ENCODE measurements at places on chromosomes 6 and 20. TPM values are rescaled to one million over a fixed set of nuclear protein-coding genes. Genes with fewer than 3 reads are reported as not detected.

The TRIM31 gene
- total RNA-seq: not detected

The ZNF391 gene
- total RNA-seq: 5.5 TPM

The FAM83C gene
- not detected for total RNA-seq

The SCUBE3 gene
- 0.02 TPM for total RNA-seq

DNA sequence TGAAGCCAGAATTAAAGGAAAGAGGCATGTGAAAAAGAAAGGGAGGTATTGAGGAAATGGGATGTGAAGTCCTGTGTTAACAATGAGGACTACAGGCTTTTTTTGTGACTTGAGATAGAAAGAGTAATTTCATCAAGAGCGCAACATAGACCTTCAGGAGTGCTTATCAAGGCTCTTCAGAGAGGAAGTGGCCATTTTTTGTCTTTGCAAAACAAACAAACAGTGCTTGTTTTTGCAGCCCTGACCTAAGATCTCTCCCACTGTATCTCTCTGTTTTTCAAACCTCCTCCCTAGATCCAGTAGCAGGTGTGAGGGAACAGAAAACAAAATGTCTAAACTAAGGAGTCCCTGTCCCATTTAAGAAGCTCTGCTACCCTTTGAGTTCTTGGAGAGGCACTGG, 710.3 kb upstream of the MARCKS start:
- no peak for DNase-seq

DNA sequence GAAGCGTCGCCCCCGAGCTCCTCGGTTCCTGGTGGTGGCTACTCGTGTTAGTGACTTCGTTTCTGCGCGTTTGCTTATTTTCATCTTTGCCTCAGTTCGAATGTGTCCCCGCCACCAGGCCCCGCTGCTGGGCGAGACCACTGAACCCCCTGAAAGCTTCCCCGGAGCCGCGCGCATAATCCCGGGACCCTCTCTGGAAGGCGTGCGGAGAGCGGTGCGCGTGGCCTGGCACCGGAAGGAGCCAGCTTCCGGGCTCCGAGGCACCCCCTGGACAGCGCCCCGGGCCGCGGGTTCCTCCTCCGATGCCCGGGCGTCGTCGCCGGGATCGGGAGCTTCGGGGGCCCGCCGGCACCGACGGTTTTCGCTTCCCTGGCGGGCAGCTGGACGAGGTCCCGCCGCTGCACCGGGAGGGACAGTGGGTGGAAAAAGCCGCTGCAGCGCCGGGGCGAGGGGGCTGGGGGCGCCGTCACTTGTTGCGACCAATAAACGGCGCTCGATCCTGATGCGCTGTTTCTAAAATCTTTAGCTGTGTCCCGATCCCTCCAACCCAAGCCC, 643 bp upstream of the SLC35D3 start:
- no peak for DNase-seq

- DNase-seq: no peak
Observed at GRCh38 chr6:98653179-98653578, 181.2 kb upstream of the POU3F2 start.

- DNase-seq: no peak
Observed at GRCh38 chr6:44708208-44708607, 320.7 kb downstream of the CDC5L start.

DNA sequence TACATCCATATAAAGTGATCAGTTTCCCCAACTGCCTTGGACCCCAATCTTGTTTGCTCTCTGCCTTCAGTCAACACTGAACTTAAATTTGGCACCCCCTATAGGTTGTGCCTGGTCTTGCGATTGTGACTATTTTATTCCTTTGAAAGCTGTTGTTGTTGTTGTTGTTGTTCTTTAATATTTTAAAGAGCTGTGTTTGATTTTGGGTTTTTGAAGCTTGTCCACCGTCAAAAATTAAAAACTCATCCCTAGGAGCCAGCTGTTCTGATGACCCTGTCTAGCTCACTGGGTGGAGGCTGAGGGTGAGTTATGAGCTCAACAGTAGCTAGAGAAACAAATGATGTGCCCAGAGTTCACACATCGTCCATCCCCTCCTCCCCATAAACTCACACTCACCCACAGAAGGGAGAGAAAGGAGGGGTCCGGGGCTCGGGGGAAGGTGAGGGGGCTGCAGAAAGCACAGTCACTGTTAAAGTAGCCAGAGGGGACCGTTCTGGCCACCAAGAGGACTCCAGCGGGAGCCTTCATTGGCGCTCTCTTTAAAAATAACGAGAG, 4.0 kb downstream of the SIM1 start:
- DNase-seq: no peak

DNA sequence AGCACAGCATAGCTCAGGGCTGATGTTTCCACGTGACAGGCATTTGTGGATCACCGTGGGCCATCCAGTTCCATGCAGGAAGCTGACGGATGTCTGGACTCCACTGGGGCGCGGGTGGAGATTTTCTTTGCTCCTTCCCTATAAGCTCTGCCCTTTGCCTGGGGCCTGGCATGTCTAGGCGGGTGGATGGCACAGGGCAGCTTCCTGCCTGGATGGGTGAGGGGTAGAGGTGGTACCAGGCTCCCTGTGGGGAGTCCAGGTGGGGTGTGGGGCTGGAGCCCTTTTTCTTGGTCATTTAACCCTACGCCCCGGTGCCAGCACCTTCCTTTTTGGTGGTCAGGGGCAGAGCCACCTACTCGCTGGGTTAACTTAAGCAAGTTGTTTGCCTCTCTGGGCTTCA, 10.4 kb downstream of the FAM110A start:
- no peak for DNase-seq

DNA sequence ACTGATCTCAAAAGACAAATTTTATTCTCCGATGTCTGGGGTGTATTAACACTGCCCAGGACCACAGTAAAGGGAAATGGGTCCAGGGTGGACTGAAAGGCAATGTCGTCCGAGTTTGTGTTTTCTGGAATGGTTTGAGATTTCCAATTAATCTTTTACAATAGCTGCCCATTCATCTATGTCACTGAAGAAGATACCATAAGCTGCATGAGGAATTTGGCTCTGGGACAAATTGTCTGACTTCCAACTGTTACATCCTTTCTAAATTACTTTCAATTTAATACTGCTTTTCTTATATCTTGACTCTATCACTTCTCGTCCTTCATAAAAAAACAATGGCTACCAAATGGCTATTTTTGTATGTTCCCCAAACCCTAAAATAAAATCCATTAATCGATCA, 130.7 kb upstream of the KCNK16 start:
- DNase-seq: no peak

DNA sequence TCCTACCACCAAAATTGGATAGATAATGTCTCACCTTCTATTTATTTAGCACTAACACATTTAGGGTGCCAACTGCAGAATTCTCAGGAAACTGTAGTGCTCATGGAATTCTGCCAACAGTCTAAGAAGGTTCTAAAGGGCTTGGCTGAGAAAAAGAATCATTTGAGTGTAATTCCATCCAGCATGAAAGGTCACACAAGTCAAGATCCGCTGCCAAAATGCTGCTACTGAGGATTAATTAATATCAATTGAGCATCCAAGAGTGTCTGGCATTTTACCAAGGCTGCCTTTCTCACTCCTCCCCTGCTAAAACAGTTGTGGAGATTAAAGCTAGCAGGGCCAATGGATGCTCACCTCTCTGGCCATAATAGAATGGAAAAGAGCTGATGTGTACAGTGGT, 112.7 kb downstream of the FHL5 start:
- no peak for DNase-seq

- no peak for DNase-seq
Observed at GRCh38 chr6:16717275-16717942, 43.9 kb downstream of the ATXN1 start.

- no peak for DNase-seq
Observed at GRCh38 chr20:672963-673602, 2.5 kb downstream of the SCRT2 start.

All from NCI-H460 (cell line).